ENCODE measurements at places on chromosomes 5 and 9. TPM values are rescaled to one million over a fixed set of nuclear protein-coding genes. Genes with fewer than 3 reads are reported as not detected.
A peak's percentile ranks its signal among the peaks of the same experiment; 100 is the strongest.

GRCh38 chr9:136117916-136118319 lies 757 bp downstream of the TMEM250 start:
- no peak for DNase-seq

- no peak for DNase-seq
Measured at GRCh38 chr5:144144956-144145751, 25.3 kb downstream of the YIPF5 start.

DNA sequence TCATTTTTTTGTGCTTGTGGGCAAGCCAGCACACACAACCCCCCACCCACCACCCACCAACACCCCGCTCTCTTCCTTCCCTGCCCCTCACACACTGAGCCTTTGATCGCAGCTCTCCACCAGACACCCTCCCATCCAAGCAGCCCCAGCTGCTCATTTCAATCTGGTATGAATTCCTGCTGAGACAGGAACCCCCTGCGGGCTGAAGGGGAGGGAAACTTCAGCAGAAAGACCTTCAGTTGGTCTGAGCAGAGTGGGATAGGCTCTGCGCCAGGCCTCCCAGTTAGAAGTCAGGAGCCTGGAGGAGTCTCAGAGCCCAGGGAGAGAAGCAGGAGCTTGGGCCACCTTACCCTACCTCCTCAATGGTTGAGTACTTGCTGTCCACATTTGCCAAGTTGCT lies 7.2 kb downstream of the PCDHGC5 start:
- no peak for DNase-seq

- DNase-seq: no peak
Measured at GRCh38 chr5:154390746-154391359, 54.9 kb upstream of the SAP30L start.

DNA sequence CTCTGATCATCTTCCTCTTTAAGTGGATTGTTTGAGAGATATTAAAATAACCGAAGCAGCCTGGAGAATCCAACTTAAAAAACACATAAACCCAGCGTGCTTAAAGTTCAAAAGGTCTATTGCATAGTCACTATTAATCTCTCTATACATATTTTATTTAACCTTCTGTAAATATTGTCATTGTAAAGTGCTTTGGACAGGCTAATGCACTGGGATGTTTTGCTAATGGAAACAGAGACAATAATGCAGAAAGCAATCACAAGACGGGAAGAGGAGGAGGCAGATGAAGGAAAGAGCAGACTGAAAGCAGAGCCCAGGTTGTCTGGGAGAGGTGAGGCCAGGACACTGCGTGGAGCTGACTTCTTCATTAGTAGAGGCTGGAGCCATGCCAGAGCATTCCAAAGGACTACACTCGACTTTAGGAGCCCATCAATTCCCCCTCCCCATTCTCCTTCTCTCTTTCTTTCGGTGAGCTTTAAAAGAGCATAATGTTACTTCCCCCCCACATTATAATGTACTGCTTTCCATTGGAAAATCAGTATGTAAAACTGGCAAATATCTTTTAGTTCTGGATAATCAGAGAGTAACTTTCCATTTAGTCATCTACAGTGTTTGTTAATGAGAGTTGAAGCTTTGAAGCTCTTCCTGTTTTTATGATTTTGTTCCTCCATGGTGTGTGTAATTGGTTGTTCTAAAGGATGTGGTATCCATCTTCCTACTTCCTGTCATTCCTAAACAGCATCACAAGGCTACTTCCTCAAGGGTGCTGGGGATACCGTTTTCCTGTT lies 307.3 kb upstream of the MPDZ start:
- no peak for DNase-seq

GRCh38 chr9:106277966-106278365 lies 583.6 kb downstream of the TMEM38B start:
- no peak for DNase-seq

DNA sequence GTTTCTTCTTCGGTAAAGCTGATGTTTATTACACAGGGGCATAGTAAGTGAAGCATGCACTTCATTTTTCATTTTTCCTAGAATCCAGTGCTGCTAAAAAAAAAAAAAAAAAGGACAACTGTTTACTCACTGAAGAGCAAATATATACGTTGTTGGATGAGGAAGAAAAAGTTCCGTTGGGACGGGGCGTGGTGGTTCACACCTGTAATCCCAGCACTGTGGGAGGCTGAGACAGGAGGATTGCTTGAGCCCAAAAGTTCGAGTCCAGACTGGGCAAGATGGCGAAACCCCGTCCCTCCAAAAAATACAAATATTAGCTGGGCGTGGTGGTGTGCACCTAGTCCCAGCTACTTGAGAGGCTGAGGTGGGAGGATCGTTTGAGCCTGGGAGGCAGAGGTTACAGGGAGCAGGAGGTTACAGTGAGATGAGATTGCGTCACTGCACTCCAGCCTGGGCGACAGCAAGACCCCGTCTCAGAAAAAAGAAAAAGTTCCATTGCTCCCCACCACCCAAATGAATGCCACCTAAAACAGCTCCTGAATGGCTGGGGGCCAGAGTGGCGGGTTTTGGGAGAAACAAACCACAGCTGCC lies 60.1 kb upstream of the GNE start:
- DNase-seq: no peak

- no peak for DNase-seq
Measured at GRCh38 chr9:136671646-136672430, 9.1 kb downstream of the EGFL7 start.

- DNase-seq: no peak
Measured at GRCh38 chr9:87950296-87950695, 24.0 kb downstream of the CDK20 start.

DNA sequence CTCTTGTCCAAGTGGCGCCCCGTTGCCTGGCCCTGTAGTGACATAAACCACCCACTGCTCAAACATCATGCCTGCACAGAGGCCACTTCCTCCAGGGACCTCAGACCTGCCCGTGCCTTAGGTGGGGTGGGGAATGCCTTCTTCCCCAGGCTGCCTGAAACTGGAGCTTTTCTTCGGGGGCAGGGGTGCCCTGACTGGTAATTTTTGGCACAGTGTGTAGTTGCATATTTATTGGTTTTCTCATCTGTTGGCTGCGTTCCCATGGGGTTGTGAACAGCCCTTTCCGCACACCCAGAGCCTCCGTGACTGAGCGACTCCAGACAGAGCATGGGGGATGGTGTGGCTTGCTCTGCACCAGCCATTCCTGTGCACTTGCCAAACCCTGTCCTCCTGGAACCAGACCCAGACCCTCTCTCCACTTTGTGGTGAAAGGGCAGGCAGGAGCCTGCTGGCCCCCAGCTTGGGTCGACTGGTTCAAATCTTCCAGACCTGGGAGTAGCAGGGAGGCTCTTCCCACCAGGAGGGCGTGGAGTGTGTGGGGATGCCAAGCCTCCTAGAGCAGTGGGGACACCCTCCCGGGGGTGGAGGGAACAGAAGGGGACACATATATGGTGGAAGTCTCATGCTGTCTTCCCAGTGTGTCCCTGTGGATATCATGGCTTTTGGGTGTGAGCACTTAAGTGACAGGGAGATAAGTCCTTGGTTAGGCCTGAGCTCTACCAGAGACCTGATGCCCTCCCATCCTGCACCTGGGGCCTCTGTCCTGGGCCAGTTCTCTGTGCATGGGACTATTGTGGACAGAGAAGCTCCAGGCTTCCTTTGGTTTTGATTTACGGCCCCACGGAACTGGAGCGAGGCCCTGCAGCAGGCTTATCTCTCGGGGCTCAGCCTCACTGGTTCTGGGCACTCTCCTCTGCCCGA lies 39.6 kb downstream of the WNK2 start:
- DNase-seq: no peak

DNA sequence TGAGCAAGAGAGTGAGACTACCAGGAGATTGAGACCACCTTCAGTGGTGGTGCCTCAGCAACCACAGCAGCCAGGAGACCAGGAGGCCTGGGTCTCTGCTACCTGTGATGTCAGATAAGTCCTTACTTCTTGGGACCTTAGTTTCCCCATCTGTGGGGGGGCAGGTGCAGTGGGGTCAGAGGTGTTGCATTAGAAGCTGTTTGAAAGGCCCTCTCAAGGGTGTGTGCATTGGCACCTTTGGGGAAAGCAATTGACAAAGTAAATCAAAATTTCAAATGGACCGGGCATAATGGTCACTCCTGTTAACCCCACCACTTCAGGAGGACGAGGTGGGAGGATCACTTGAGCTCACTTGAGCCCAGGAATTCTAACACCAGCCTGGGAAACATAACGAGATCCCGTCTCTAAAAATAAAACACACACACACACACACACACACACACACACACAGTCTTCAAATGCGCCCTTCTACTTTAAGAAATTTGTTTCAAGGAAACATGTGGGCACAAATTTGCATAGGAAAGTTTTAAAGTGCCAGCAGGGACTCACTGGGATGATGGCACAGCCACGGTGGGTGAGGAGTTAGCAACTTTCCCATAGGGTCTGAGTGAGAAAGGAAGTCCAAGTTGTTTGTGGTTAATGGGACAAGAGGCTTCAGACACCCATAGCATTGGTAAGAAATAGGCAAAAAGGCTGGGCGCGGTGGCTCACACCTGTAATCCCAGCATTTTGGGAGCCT lies 1.3 kb upstream of the AK1 start:
- DNase-seq: no peak

GRCh38 chr9:83005963-83006362 lies 57.0 kb downstream of the RASEF start:
- no peak for DNase-seq

GRCh38 chr9:77751341-77752091 lies 103.4 kb upstream of the GNA14 start:
- DNase-seq: no peak

DNA sequence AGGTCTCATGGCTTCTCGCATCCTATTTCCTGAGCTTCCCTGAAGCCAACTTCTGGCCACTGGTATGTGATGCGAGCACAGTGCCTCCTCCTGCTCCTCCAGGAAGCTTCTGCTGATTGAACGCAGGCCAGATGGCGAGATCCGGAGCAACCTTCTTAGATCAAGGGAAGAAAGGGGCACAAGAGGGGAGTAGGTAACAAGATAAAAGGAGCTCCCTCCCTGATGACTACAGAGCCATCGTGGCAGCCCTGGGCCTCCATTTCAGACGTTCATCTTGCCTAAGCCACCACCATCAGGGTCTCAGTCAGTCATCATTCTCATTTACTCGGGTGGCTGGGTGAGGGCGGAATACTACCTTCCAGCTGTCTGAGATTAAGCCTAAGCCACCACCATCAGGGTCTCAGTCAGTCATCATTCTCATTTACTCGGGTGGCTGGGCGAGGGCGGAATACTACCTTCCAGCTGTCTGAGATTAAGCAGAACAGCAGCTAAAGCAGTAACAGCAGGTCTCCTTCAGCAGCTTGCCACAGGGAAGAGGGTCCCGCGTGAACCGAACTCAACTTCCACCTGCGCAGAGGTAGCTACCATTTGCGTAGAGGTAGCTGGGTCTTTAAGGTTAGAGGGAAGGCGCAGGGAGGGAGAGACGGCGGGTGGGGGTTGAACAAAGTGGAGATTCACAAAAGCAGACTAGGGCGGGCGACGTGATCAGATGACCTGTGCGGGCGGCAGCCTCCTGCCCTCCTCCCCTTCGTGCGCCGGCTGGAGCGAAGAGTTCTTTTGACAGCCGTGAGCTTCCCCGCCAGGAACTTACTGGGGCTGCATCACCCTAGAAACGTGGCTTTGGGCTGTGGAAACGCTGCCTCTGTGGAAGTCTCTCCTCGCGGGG lies 27.9 kb upstream of the MGAT1 start:
- peak; percentile 65 for DNase-seq

- DNase-seq: no peak
Measured at GRCh38 chr9:126000256-126000655, 253.1 kb downstream of the PBX3 start.

GRCh38 chr5:24854850-24855249 lies 210.1 kb upstream of the CDH10 start:
- DNase-seq: no peak

GRCh38 chr5:56309262-56309826 lies 76.2 kb upstream of the ANKRD55 start:
- no peak for DNase-seq

DNA sequence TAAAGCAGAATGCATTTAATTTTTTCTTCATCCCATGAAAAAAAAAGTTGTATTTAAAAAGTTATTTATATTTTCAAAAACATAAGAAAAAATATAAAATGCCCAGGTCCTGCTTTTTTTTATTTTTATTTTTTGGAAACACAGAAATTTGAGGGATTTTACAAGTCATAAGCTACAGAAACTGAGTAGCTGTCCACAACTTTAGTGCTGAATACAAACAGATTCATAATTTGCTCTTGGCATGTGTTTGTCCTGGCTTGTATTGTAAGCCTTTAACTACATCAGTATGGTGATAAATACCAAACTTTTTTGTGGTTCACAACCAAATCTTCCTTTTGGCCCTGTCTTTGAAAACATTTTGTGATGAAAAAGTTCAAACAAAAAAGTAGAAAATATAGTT lies 7.5 kb upstream of the PLCXD3 start:
- DNase-seq: no peak

DNA sequence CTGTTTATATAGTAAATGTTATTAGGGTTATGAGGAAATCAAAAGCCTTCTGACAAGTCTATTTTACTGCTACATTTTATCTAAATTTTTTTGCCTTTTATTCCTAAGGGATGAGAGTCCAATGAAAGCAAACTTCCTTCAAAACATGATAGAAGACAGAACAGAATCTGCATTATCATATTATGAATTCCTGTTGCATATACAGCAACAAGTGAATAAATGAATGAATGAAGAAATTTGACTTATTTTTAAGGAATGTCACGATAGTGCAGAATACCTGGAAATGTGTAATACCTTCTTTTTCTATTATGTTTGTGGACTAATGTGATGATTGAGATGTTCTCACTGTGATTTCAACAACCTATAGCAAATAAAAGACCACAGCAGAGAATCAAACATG lies 13.5 kb upstream of the CAMLG start:
- DNase-seq: no peak

GRCh38 chr5:176642675-176643490 lies 4.4 kb upstream of the TSPAN17 start:
- no peak for DNase-seq

DNA sequence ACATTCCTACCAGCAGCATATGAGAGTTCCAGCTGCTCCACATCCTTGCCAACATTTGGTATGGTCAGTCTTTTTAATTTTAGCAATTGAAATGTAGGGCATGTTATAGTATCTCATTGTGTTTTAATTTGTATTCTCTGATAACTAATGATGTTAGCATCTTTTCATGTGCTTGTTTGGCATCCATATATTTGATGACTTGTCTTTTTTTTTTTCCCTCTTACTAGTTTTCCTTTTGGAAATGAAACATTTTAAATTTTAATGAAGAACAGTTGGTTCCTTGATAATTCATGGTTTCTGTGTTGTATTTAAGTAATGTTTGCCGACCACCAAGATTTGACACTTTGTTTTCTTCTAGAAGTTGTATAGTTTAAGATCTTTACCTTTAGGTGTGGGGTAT lies 8.8 kb downstream of the OGN start:
- no peak for DNase-seq

The OR5C1 gene
- not detected for total RNA-seq

The HSD17B3 gene
- 1.2 TPM for total RNA-seq

The CFAP157 gene
- total RNA-seq: not detected

The NTNG2 gene
- 2.4 TPM for total RNA-seq

The ANKRD18A gene
- total RNA-seq: 5.5 TPM

The SQSTM1 gene
- 392 TPM for total RNA-seq

The PCDHA6 gene
- total RNA-seq: not detected

The NEUROG1 gene
- not detected for total RNA-seq

The INSL6 gene
- not detected for total RNA-seq

The LCN15 gene
- total RNA-seq: not detected
